ENCODE measurements at places on chromosomes 7 and 10. TPM values are rescaled to one million over a fixed set of nuclear protein-coding genes. Genes with fewer than 3 reads are reported as not detected.
A peak's percentile ranks its signal among the peaks of the same experiment; 100 is the strongest.

The VSTM4 gene
- total RNA-seq = 8.5 TPM

The FAM25A gene
- total RNA-seq = not detected

The ITPRIP gene
- 21.6 TPM for total RNA-seq

The TCAF2 gene
- total RNA-seq = 4.2 TPM

The ATE1 gene
- 31.0 TPM for total RNA-seq

DNA sequence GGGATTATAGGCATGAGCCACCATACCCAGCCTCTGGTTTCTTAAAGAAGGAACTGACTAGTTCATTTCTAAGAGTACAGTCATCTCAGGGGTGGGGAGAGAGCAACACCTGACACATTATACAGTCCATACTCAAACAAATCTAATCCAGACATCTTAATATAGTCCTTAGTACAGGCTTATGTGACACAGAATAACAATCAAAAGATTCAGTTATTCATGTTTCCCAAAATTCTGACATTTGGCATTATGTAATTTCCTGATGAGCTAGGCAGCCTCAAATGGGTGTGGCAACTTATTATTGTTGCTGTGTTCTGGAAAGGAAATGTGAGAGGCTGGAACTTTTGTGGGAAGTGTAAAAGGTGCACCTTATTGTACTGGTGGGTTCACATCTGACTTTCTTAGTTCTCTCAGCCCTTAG lies 116.3 kb downstream of the WDFY4 start:
- no peaks in the 10 kb centered on the region for H3K4me1 ChIP-seq
- H3K27ac ChIP-seq = no peak overlapping the region
- no peaks in the 10 kb centered on the region for H3K36me3 ChIP-seq
- no peak for DNase-seq

- H3K4me3 ChIP-seq = no peak overlapping the region
- no peak overlapping the region for H3K27ac ChIP-seq
- H3K4me1 ChIP-seq = no peaks in the 10 kb centered on the region
- no peaks in the 10 kb centered on the region for H3K27me3 ChIP-seq
- DNase-seq = peak; percentile 5
Observed at GRCh38 chr10:87613751-87614150, 45.9 kb upstream of the PAPSS2 start.

DNA sequence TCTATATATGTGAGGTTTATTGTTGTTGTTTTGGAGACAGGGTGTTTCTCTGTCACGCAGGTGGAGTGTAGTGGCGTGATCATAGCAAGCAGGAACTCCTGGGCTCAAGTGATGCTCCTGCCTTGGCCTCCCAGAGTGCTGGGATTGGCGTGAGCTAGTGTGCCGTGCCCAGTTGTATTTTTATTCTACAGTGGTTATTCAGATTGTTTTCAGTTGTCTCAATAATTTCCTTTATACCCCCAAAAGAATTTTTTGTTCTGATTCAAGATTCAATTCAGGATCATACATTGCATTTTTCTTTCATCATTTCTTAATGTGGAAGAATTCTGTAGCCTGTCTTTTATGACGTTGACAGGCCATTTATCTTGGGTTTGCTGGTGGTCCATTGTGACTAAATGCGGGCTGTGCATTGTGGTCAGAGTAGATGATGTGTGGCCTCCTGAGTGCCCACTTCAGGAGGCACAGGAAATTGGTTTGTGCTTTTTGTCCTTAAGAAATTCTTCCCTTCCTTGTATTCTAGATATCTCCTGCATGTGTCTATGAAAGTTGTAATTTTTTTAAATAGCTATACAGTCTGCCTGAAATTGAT lies 22.9 kb downstream of the RBM33 start:
- H3K4me3 ChIP-seq = no peak overlapping the region
- H3K27me3 ChIP-seq = no peaks in the 10 kb centered on the region
- H3K4me1 ChIP-seq = peaks cover 12% of the 10 kb centered on the region
- H3K27ac ChIP-seq = no peak overlapping the region

- peaks cover 3% of the 10 kb centered on the region for H3K4me1 ChIP-seq
- DNase-seq = peak; percentile 0
- no peak overlapping the region for H3K27ac ChIP-seq
- no peaks in the 10 kb centered on the region for H3K36me3 ChIP-seq
Observed at GRCh38 chr7:97015279-97015678, 9.4 kb downstream of the DLX5 start.

All from kidney (tissue), 22 donors.